Posterior cingulate gyrus (tissue), 11 donors: ENCODE measurements at places on chromosomes 13 and 19.

- no peak for DNase-seq
Observed at GRCh38 chr13:110294146-110294545, 12.8 kb downstream of the COL4A1 start.

DNA sequence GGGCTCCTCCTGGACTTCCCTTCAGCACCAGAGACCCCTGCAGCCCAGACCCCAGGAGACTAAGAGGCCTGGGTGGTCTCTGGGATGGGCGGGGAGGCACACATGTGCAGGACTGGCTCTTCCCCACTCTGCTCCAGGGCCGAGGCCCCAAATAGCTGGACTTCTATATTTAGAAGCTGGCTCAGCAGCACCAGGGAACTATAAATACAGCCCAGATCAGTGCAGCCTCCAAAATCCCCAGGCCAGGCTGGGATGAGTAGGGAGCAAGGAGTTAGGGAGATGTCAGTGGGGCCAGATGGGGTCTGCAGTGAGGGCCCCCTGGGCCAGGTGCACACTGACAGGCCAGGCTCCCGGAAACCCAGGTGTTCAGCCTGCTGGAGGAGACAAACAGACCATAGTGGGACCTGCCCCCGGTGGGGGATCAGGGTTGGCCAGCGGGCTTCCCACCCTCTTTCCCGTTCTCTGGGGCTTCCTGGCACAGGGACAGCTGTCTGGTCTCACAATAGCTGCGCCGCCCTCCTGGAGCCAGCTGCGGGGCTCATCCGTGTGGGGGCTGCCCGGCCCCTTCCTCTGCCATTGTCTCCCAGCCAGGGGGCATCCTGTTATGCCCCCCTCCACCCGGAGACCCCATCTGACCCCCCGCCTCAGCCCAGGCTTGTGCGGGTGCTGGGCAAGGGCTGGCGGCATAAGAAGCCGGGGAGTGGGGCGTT lies 5.5 kb upstream of the ADGRE5 start:
- no peak for DNase-seq

DNA sequence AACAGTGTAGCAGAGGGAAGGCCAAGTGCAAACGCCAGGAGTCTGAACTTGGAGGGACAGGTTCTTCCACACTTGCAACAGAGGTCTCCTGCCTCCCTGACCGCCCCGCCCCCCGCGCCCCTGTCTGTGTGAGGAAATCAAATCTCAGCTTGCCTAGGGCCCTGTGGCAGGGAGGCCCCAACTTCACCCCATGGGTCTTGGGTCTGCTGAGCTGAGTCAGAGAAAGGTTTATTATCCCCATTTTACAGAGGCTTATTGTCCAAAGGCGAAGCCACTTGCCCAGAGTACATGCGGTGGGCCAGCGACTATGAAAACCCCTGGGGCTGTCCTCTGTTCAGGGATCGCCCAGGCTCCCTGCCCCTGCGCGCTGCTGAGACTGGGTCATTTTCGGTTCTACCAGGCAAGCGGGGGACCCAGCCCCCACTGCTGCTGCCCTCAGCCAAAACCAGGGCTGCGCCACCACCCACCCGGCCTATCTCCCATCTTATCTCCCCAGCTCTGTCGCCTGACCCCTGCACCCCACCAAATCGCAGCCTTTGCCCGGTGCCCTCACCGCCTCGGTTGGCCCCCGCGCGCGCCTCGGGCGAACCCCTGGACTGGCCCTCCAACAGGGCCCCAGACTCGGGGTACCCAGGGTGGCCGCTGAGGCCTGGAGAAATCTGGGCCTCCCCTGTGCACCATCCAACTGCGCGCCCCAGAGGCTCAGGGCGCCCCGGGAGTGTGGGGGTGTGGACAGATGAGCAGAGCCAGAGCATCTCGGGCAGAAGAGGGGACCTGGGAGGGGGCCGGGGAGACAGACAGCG lies 850 bp upstream of the CERS4 start:
- peak; percentile 91 for DNase-seq

DNA sequence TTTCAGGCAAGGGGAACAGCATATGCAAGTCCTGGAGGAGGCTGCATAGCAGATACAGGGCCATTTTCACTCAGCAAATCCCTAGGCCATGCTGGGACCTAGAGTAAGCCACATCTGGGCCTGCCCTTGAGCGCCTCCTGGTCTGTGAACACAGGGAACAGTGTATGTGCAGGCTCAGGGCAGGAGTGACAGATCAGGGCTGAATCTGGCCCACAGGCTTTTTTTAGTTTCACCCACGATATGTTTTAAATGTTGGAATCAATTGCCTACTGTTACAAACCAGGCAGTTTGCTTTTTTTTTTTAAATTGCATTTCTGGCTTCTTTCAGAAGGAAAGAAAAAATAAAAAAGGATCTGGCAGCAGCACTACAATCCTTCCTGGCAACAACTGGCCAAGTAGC lies 1.5 kb upstream of the TMEM145 start:
- DNase-seq = no peak

GRCh38 chr19:7507884-7508283 lies 8.0 kb upstream of the ZNF358 start:
- peak; percentile 54 for DNase-seq

DNA sequence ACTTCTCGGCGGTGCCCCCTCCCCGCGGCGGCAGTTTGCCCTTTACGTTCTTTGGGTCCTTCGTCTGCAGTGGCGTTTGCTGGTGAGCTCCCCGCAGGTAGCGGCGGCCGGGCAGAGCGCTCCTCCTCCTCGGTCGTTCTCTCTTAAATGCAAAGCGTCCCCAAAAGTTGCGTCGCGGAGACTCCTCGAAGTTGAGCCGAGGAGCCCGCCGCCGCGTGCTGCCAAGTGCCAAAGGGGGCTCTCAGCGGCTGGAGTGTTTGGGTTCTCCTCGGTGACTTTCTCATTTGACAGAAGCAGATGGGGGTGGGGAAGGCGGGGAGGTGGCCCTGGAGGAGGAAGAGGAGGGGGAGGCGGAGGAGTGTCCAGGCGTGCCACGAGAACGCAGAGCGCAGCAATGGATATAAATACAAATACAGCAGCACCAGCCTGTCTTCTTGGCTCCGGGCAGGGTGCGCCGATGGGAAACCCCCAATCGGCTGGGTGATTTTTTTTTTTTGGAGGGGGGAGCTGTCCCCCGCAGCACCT lies at the start of gene SOX21:
TSS of gene SOX21 (minus strand) at position 259 of the 525 bp plus-strand sequence. CDS start 496 bp downstream, outside the sequence.
- DNase-seq = peak; percentile 76

GRCh38 chr13:113862931-113863523 lies 849 bp downstream of the GAS6 start:
- peak; percentile 35 for DNase-seq

GRCh38 chr13:23986619-23987018 lies 89.3 kb upstream of the C1QTNF9B start:
- DNase-seq = no peak
